SHP77 (cell line): ENCODE measurements at places on chromosomes 1 and 21.

DNA sequence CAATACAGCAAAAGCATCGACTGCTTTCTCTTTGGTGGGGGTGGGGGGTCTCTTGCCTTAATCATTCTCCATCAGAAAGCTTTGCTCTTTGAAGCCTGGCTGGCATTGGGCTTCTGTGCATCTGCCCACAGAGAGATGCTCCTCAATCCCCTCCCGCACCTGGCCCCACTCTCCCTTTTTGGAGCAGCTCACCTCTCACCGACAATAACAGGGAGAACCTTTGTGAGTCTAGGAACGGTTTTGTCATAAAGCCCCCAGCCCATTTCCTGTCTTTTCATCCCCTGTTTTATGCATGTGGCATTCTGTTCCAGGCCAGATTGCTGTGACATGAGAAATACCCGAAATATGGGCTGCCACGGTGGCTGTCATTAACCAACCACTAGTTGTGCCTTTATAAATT lies 469.0 kb upstream of the VAMP3 start:
- DNase-seq: no peak

- no peak for DNase-seq
These were observed 15.3 kb downstream of the ZBTB7B start for GRCh38 chr1:155017946-155018316.

GRCh38 chr21:41321908-41322495 lies 5.4 kb downstream of the FAM3B start:
- no peak for DNase-seq

GRCh38 chr1:204821924-204822323 lies 48.7 kb upstream of the NFASC start:
- DNase-seq: no peak

DNA sequence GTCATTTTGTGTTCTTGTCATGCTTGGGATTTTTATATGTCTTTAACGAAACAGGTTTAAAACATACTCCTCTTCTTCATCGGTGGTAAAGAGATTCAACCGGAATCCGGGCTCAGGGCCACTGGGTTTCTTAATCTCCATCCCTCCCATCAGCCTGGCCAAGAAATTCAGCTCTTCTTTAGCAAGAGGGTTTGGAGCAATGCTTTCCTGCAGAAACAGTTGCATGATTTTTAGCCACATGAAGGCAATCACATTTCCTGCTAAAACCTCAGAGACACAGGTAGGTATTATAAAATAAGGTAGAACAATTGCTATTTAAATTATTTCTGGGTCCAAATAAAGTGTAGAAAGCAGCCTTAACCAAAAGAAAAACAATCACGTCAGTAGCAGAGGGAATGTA lies 22.7 kb upstream of the LSM10 start:
- no peak for DNase-seq

- peak; percentile 11 for DNase-seq
These were observed 3.7 kb downstream of the NES start for GRCh38 chr1:156673387-156674121.

DNA sequence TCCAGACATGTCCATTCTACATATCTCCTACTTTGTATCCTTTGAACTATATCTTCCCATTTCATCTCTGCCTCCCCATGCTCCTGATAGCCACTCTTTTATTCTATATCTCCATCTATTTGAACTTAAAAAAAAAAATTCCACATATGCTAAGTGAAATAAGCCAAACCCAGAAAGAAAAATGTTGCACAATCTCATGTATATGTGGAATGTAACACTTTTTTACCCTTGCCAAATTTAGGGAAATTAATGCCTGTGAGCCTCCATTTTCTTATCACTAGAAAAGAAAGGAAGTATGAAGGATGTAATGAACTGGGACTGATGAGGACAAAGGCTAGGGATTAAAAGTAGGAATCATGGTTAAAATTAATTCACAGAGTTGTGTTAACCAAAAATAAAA lies 53.5 kb downstream of the RGS13 start:
- no peak for DNase-seq

GRCh38 chr1:79042539-79042938 lies 36.0 kb upstream of the ADGRL4 start:
- no peak for DNase-seq

DNA sequence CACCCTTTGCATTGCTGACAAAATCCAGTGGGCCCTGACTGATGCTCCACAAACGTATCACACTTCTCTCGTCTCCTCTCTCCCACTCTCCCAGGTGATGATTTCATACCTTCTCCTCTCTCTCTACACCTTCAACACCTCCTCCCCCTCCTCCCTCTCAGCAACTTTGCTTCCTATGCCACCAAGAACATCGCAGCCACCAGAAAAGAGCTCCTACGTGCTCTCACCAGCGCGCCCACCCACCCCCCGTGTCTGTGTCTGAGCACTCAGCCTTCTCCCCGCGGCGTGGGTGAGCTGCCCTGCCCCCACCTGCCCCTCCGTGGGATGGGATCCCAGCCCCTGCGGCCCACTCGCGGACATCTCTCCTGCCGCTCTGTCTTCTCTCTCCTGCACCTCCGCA lies 55.1 kb upstream of the COX20 start:
- DNase-seq: no peak

DNA sequence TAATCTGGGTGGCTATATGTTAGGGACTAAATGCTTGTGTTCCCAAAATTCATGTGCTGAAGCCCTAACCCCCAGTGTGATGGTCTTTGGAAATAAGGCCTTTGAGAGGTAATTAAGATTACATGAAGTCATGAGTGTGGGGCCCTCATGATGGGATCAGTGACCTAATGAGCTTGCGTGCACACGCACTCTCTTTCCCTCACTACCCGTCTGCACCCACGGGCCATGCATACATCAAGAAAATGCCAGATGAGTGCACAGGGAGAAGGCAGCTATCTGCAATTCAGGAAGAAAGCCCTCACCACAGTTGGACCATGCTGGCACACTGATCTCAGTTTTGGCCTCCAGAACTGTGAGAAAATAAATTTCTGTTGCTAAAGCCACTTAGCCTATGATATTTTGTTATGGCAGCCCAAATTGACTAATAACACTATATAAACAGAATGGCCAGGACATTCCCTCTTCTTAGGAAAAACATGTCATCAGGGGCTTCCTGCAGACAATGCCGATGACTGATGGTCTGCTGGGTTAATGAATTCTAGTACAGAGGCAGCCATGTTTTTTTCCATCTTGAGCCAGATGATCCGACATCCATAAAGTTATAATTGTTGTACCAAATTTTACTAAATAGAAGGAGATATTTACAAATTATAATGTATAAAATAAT lies 18.1 kb upstream of the MYOG start:
- DNase-seq: no peak

DNA sequence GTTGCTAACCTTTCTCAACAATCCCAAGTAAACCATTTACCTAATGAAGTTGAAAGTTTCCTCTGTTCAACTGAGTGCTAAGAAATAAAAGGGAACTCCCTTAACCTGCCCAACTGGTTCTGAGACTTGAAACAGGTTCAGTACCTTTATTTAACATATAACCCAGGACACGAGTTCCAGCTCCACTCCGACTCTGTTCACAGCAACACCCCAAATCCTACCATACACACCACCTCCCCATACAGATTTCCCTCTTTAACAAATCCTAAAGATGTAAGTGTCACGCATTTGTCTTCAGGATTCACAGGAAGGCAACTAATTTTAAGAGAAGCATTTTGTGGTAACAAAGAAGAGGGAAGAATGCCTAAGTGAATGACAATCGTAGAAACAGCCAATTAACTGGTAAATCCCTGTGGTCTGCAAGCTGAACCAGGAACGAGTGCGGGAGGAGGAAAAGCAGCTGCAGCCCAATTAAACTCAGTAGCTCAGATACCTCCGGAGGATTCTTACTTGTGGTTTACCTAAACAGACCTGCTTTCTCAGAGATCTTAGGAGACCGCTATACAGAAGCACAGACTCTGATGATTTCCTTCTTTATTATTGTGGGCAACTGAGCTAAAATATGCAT lies 134.5 kb upstream of the MAGI3 start:
- DNase-seq: no peak

DNA sequence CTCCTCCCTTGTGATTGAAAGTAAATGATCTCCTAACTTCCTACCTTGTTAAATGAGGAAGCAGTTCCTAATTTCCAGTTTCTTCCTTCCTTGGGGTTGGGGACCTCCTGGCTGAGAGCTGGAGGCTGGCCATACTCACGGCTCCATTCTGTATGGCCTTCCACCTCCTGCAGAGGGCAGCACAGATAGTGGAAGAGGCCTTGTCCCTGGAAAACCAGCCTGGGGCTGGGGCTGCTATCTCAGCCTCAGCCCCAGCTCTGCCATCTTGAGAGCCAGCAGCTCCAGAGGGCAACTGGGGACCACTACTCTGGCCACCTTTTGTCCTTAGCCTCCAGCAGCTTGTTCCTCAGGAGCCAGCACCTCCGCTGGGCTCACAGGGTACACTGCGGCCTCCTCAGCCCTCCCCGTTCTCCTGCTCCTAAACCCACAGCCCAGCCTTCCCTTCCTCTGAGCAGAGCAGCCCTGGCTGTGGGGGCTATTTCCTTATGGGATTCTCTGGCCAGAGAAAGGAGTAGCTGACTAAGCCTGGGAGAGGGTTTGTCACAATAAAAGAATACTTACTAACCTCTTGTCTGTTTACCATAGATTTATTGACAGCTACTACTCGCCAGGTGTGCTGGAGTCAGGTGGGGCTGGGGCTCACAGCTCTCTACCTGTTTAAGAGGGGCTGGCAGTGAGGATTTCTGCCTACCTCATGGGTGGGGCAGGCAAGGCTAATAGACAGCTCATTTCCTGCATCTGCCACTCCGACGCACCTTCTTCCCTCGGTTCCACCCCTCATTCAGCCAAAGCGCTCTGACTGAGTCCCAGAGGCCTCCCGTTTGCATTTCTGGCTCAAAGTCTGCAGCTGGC lies 6.3 kb downstream of the TMEM234 start:
- peak; percentile 75 for DNase-seq

DNA sequence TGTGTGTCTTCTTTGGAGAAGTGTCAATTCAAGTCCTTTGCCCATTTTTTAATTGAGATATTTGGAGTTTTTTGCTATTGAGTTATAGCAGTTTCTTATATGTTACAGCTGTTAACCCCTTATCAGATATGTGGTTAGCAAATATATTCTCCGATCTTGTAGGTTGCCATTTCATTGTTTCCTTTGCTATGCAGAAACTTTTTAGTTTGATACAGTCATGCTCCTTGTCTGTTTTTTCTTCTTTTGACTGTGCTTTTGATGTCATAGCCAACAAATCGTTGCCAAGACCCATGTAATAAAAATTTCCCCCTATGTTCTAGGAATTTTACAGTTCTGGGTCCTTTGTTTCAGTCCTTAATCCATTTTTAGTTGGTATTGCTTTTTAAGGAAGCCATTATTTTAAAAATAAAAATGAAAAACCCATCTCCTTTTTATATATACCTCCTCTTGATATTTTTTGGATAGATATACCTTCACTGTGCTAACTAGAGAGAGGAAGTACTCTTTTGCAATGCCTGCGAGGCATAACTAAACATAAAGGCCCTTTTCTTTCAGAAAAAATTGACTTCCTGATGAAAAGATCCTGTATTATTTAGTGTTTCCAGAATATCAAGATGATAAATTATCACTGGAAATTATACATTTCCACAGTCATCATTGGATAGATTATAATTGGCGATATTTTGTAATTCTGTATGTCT lies 127.8 kb downstream of the HS2ST1 start:
- no peak for DNase-seq

- no peak for DNase-seq
These were observed 165.5 kb upstream of the TMEM51 start for GRCh38 chr1:14987829-14988603.

GRCh38 chr1:157390651-157391050 lies 161.7 kb downstream of the FCRL5 start:
- DNase-seq: no peak

DNA sequence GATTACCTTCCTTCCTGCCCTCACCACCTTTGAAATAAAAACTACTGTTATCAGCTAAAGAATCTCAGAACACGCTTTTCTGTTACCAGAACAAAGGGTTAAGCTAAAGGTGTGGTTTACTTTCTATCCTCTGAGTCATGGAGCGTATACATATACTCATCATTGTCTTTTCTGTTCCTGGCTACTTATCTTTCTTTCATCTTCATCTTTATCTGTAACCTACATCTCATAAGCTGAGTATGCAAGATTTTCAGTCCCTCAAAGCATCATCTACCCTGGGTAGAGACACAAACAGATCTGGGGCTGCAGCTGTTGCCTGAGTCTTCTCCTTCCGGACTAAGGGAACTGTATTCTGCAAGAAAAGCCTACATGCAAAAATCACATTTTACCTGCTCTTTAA lies 75.6 kb downstream of the LMO4 start:
- DNase-seq: no peak

GRCh38 chr1:86567341-86567740 lies 20.5 kb downstream of the CLCA4 start:
- DNase-seq: no peak

DNA sequence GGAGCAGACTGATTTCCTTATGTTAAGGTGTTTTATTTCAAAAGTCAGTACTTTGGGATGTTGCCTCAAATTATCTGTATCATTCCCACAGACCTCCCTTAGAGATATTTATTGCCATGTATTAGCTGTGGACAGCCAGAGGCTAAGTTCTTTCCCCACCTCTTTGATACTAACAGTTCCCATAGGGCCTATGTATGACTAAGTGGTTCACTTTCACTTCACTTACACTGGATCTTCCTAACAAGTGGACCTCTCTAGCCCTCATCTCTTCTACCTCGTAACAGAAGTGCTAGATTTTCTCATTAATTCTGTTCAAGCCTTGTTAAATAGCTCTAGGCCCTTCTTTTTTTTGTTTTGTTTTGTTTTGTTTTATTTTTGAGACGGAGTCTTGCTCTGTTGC lies 6.2 kb downstream of the TRAF5 start:
- no peak for DNase-seq

DNA sequence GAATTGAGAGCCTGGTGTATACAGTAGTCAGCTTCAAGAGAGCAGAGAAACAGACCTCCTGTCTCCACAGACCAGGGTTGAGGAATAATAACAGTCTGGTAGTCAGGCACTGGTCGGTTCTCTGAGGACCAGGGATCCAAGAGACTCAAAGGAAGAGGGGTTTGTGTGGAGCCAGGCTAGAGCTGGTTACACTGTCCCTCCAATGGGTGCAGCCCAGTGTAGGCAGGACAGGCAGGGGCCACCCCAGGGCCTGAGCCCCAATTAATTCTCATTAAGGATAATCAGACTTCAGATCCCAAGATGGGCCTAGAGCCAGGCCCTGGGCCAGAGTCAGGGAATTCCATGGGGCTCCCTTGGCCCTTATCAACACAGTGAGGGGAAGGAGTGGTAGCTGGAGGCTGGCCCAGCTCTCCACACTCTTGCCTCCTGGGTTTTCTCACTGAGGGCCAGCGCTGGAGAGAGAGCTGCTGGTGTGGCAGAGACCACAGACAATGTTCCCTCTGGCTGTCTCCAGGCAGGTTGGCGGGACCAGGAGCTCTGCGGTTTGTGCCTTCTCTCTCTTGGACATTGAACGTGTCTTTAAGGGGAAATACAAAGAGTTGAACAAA lies 9.1 kb downstream of the SEMA4A start:
- DNase-seq: no peak
